ENCODE measurements at places on chromosomes 5 and 9.

DNA sequence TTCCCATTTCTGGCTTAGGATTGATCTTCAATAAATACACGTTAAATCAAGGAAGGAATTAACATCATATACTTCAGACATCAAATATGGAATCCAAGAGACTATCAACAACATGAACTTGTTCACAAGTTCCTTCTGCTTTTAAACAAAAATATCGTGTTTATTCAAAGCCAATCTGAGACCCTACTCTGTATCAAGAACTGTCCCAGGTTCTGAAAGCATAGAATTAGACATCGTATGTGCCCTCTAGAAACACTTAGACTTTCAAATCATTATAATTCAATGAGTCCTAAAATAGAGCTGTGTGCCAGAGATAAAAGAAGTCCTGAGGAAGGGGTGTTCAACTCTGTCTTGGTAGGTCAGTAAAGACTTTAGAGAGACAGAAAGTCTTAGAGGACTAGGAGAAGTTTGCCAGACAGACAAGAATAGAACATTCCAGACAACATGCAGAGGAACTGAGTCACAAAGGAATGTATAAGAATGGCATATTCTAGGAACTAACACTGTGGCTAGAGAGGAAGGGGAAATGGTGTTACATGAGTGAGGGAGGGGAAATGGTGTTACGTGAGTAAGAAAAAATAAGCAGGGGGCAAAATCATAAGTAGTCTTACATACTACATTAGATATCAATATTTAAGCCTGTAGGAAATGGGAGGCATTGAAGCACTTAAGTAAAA, 2.9 kb downstream of the TPD52L3 start:
- no peak for DNase-seq

- DNase-seq = no peak
Observed at GRCh38 chr5:127988146-127988760, 95.3 kb upstream of the SLC12A2 start.

GRCh38 chr9:78363221-78363620, 66.3 kb downstream of the PSAT1 start:
- no peak for DNase-seq

DNA sequence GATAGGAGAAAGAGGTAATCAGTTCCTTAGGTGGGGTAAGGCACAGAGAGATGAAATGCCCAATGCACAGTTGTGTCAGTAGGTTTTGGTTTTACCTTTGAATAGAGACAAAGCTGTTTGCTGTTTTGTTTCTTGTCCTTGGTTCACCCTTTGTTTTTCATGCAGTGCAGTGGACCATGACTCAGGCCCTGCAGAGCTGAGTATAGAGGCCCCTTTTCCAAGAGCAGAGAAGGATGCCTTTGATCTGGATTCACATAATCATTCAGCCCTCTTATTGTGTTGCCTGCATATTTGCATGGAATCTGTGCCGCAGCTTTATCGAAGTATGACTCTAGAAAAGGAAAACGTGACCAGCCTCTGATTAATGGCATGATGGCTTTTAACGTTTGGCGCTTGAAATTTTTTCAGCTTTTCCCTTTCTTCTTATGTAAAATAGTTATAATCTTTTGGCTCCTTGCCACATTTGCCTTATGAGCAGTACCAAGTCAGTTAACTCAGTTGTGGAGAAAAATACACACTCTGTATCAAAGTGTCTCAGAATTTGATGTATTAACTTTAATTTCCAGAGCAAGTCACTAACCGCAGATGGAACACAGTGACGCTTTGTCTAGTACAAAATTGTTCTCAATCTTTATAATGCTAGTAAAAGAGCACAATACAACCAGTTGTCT, 197.6 kb downstream of the KDM4C start:
- peak; percentile 4 for DNase-seq

- DNase-seq = no peak
Observed at GRCh38 chr9:34653151-34654072, 1.4 kb downstream of the IL11RA start.

DNA sequence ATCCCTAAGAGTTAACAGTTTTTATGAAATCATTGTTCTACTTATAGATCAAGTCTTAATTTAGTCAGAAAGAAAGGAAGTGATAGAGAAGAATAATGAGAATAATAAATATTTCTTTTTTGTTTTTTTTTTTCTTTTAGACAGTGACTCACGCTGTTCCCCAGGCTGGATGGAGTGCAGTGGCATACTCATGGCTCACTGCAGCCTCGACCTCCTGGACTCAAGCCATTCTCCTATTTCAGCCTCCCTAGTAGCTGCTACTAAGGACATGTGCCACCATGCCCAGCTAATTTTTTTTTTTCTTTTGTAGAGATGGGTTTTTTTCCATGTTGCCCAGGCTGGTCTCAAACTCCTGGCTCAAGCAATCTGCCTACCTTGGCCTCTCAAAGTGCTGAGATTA, 11.0 kb downstream of the IFNA21 start:
- DNase-seq = no peak

DNA sequence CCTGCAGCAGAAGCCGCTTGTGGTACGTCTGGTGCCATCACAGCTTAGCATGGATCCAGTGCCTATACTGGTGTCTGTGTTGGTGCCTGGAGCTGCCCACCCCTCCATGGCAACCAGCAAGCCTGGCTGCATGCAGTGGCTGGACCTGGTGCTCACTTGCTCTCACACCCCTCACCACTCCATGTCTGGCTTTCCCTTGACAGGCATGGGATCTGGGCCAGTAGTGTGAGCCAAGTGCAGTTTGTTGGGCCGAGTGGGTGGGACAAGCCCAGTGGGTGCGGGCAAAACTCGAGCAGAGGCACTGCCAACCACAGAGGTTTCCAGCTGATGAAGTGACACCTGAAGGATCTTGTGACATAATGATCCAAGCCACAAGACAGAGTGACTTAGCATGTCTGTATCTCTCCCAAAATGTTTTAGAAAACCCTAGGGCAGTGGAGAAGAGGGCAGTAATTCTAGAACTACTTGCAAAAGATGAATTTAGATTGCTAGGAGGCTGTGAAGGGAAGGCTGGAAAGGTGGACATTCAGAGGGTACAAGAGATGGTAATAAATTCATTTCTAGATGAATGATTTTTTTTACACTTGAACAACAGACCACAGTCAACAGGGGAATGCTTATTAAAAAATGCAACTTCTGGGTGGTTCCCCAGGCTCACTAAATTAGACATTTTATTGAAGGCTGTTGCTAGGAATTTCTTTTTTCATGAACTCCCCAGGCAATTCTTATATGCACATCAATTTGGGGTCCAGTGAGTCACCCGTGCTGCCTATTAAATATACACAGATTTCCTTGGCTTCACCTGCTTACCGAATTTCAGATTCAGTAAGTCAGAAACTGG, 660.3 kb downstream of the TLR4 start:
- no peak for DNase-seq
